ENCODE measurements at places on chromosomes 2 and 18. TPM values are rescaled to one million over a fixed set of nuclear protein-coding genes. Genes with fewer than 3 reads are reported as not detected.

Gene IGFBP2
- total RNA-seq, result 150 TPM

Gene IL18R1
- total RNA-seq, result 3.9 TPM

- no peaks in the 10 kb centered on the region for H3K36me3 ChIP-seq
- no peaks in the 10 kb centered on the region for H3K27me3 ChIP-seq
- no peak overlapping the region for H3K27ac ChIP-seq
- no peak overlapping the region for H3K4me3 ChIP-seq
- DNase-seq, result no peak
These were observed 357.7 kb upstream of the SYT4 start for GRCh38 chr18:43634994-43635393.

DNA sequence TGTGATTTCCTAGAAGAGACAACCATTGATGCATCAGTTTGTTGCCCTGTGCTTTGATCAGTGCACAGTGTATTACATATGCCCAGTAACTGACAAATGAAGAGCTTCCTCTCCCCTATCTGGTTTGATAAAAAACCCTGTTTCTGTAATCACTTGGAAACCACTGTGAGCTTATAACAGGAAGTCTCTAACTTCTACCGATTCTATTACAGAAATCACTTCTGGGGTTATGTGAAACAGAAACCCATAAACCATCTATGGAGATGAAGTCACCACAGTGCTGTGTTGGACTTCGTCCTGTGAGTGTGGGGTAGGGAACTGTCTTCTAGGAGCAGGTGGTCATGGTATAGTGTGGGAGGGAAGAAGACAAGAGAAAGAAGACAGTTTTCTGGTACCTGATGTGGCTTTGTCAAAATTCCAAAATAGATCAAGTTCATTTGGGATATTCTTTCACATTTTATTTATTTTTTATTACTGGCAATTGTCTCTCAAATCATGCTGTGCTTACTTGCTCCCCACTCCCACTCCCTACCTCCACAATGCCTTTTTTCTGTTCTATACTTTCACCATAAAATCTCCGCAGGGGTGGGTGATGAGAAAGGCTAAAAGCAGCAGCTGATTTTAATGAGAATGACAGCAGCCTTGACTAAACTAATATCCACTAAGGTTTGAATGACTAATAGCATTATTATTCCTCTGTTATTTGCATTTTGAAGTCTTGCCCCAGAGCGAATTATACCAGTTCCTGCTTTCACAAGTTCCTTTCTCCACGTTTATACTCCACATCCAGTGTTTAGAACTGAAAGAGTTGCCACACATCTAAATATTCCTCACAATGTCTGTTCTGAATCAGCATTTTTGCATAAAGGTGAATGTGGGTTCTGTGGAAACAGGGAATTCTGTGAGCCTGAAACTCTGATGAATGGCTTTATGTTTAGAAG is 41.7 kb upstream of the RND3 start:
- H3K27me3 ChIP-seq, result no peaks in the 10 kb centered on the region
- DNase-seq, result no peak
- H3K4me1 ChIP-seq, result peaks cover 5% of the 10 kb centered on the region
- H3K36me3 ChIP-seq, result no peaks in the 10 kb centered on the region
